CD4-positive, alpha-beta T cell (primary cell): ENCODE measurements at places on chromosomes 11 and 22.

GRCh38 chr11:119448380-119448779 is 25.4 kb upstream of the THY1 start:
- DNase-seq = no peak

GRCh38 chr22:48944751-48945620 is 882.7 kb downstream of the BRD1 start:
- DNase-seq = no peak

GRCh38 chr22:27670701-27671412 is 130.7 kb downstream of the MN1 start:
- DNase-seq = no peak

- no peak for DNase-seq
These were observed 82.1 kb downstream of the CDKN1C start for GRCh38 chr11:2803186-2804091.
